ENCODE measurements at places on chromosomes 2 and 18.

DNA sequence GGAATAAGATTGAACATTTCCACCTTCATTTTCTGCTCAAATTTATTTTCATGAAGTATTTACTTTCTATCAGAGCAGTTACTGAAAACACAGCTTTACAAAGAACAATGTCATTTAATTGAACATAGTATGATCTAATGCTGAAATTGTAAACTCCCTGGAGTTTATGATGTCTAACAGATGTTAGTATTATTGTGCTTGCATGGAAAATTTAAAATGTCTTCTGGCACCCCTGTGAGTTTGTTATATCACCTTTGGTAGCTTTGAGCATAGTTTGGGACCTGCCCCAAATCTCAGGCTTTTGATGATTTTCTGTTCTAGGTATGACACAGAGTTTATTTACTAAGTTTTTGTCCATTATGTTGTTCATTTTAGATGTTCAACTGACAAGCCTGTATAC lies 28.1 kb downstream of the FAM171B start:
- no peak overlapping the region for H3K4me3 ChIP-seq
- H3K4me1 ChIP-seq, result no peaks in the 10 kb centered on the region
- H3K27me3 ChIP-seq, result no peaks in the 10 kb centered on the region
- DNase-seq, result no peak
- H3K36me3 ChIP-seq, result no peaks in the 10 kb centered on the region

- H3K27me3 ChIP-seq, result no peaks in the 10 kb centered on the region
- no peak overlapping the region for H3K4me3 ChIP-seq
- H3K27ac ChIP-seq, result no peak overlapping the region
- H3K36me3 ChIP-seq, result no peaks in the 10 kb centered on the region
- DNase-seq, result no peak
- H3K4me1 ChIP-seq, result peaks cover 2% of the 10 kb centered on the region
Measured at GRCh38 chr2:47201224-47201623, 46.1 kb upstream of the STPG4 start.

DNA sequence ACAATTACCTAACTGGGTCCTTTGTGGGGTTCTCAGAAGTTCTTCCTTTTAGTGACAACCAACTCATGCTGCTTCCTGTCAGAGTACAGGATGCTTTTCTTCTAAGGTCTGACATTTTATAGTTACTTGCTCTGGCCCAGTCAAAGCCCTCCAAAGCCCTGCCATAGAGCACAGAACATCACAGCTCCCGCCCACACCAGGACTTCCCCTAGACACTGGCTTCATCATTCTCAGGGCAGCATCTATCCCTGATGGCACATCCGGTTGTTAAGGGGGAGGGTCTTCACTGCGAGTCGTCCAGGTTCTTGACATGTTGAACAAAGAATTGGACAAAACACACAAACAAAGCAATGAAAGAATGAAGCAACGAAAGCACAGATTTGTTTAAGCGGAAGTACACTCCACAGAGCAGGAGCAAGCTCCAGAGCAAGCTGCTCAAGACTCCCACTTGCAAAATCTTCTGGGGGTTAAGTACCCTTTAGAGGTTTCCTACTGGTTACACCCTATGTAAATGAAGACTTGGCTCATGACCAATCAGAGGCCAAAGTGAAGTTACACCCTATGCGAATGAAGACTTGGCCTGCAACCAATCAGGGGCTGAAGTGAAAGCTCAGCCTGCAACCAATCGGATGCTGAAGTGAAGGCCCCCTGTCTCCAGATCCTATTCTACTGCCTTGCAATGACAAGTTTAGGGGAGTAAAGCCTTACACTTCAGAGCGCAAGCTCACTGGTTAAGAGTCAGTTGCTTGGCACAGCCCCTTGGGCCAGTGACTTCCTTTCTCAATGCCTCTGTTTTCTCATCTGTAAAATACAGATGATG lies 79.0 kb downstream of the HDAC4 start:
- H3K27me3 ChIP-seq, result no peaks in the 10 kb centered on the region
- H3K27ac ChIP-seq, result no peak overlapping the region
- H3K4me3 ChIP-seq, result no peak overlapping the region
- no peak for DNase-seq
- no peaks in the 10 kb centered on the region for H3K4me1 ChIP-seq

- no peak overlapping the region for H3K4me3 ChIP-seq
- H3K27me3 ChIP-seq, result no peaks in the 10 kb centered on the region
- H3K4me1 ChIP-seq, result no peaks in the 10 kb centered on the region
Measured at GRCh38 chr2:3326871-3327270, 50.7 kb downstream of the EIPR1 start.

GRCh38 chr2:7999683-8000476 lies 682.0 kb upstream of the ID2 start:
- DNase-seq, result no peak
- no peaks in the 10 kb centered on the region for H3K4me1 ChIP-seq
- H3K27me3 ChIP-seq, result no peaks in the 10 kb centered on the region
- H3K36me3 ChIP-seq, result no peaks in the 10 kb centered on the region

DNA sequence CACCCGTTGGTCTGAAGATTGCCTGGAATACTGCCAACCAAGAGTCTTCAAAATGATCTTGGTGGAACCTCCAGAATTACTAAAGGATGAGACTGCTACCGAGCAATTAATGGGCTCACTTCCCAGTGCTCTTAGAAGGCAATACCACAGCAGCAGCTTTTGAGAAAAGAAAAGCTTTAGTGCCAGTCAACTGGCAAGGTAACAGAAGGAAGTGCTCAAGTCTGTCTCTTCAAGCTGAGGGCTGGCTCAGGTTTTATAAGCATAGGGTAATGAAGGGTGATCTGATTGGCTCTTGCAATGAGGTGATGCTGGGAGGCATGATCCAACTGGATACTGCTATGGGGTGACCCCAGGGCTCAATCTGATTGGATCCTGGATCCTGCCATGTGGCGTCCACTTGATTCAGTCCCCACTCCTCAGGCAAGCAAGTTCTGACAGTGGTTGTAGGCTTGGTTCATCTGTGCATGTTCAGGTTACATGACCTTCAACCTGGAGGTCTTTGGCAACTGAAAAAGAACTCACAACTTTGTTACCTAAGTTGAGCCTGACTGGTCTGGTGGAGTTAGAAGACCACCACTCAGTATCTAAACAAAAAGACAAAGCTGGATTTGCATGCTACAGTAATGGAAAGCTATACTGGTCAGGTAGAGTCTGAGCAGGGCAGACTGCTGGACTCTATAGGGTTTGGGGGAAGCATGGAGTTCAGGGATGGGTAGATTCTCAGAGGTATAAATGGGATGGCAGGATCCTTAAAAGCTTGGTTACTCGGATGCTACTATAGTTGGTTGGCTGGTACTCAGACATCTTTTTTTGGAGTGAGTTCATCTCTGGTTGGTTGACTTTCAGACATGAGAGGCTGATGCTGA lies 14.0 kb upstream of the RIF1 start:
- H3K27me3 ChIP-seq, result no peaks in the 10 kb centered on the region
- no peaks in the 10 kb centered on the region for H3K4me1 ChIP-seq
- no peaks in the 10 kb centered on the region for H3K36me3 ChIP-seq

DNA sequence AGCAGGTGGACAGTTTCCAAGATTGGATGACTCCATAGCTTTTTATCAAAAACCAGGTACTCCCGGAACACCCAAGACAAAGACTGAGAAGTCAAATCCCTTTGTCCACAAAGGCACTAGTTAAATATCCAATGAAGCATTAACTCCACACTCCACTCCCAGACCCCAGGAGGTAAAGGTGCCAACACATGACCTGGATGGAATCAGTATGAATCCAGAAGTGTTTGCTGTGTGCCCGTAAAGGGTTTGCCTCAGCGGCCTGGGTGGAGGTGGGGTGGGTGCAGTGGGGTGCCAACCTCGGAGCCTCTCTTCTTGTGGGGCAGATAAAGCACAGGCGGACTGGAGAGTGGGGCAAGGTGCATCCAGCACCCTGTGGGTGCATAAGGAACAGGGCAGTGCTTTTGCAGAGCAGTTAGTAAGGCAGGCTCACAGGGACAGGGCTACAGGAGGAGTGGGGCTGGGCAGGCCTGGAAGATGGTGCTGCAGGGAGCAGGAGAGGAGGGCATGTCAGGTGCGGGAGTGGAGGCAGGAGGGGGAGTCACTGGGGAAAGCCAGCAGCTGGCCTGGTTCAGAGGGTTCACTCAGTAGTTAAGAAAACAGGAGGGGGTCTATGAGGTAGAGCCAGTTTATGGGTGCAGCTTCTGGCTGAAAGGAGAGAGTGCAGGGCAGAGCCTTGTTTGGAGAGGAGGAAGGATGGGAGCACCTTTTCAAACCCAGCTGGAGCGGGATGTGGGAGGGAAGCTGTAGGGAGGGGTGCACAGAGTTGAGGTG lies 208.4 kb upstream of the SMAD2 start:
- H3K36me3 ChIP-seq, result no peaks in the 10 kb centered on the region
- H3K27ac ChIP-seq, result no peak overlapping the region
- no peaks in the 10 kb centered on the region for H3K4me1 ChIP-seq
- H3K4me3 ChIP-seq, result no peak overlapping the region

GRCh38 chr2:182300608-182301007 lies 126.2 kb downstream of the PDE1A start:
- no peaks in the 10 kb centered on the region for H3K27me3 ChIP-seq
- H3K27ac ChIP-seq, result no peak overlapping the region
- H3K36me3 ChIP-seq, result no peaks in the 10 kb centered on the region
- H3K4me3 ChIP-seq, result no peak overlapping the region
- no peak for DNase-seq
- H3K4me1 ChIP-seq, result no peaks in the 10 kb centered on the region

DNA sequence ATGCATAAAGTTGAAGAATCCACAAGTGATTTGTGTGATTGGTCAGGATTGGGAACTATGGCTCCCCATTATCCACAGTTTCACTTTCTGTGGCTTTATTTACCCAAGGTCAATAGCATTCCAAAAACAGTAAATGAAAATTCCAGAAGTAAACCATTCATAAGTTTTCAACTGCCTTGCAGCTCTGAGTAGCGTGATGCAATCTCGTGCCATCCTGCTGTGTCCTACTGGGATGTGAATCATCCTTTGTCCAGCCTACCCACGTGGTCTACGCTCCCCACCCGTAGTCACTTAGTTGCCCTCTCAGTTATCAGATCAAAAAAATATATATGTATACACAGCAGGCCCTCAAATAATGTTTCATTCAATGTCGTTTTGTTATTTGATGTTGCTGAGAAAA lies 89.0 kb upstream of the DLGAP1 start:
- peak; percentile 8 for DNase-seq
- no peaks in the 10 kb centered on the region for H3K36me3 ChIP-seq
- no peaks in the 10 kb centered on the region for H3K27me3 ChIP-seq
- no peak overlapping the region for H3K4me3 ChIP-seq
- H3K4me1 ChIP-seq, result no peaks in the 10 kb centered on the region
- H3K27ac ChIP-seq, result no peak overlapping the region

DNA sequence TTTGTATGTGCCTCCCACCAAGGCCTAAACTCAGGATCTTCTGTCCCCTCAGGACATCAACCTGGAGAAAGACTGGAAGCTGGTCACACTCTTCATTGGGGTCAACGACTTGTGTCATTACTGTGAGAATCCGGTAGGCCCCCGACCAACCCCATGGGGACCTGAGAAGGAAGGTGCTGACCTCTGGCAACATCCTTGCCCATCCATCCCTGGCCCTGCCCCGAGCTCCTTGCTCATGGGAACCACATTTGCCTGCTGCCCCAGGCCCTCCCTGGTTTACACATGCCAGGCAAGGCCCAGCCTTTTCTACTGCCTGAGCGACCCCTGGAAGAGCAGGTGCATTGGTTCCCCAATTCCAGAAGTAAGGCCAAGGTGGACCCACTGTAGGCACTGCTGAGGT lies 125.3 kb upstream of the PPP1CB start:
- H3K27me3 ChIP-seq, result no peaks in the 10 kb centered on the region
- DNase-seq, result no peak
- no peak overlapping the region for H3K4me3 ChIP-seq
- peaks cover 4% of the 10 kb centered on the region for H3K4me1 ChIP-seq
- H3K27ac ChIP-seq, result no peak overlapping the region

DNA sequence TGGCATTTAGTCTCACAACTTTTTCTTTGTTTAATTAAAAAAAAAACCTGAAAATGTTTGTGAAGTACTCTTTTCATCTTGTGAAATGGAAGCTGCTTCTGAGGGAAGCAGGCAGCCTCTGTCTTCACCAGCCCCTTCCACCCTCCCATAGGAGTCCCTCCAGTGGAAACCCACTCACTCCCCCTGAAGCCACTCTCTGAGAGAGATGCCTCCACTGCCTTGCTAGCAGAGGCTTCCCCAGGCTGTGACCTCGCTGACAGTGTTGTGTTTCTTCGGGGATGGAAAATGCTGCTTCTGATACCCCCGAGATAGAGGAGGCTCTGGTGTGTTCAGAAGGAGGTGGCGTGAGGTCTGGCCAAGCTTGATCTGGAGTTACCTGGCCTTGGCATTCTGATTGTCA lies 59.9 kb downstream of the SH3RF3 start:
- no peak overlapping the region for H3K4me3 ChIP-seq
- no peak overlapping the region for H3K27ac ChIP-seq
- H3K4me1 ChIP-seq, result no peaks in the 10 kb centered on the region
- DNase-seq, result no peak
- no peaks in the 10 kb centered on the region for H3K27me3 ChIP-seq

DNA sequence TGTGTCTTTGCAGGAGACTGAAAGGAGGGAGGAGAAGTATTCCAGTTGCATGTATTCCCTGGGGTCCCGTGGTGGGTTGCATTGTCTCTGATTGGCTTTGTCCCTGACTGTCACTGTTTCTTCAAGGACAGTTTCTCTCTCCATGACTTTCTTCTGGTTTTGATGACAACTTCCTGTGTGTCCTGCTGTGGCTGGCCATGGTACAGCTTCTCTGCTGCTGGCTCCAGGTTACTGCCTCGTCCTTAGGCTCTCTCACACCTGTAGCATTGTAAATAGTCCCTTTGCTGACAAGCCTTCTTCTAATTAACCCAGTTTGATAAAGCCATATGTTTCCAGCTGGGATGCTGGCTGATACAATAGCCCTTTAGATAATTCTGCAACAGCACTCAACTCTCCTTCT lies 129.0 kb downstream of the LPIN1 start:
- no peaks in the 10 kb centered on the region for H3K36me3 ChIP-seq
- no peak overlapping the region for H3K4me3 ChIP-seq
- no peaks in the 10 kb centered on the region for H3K27me3 ChIP-seq

DNA sequence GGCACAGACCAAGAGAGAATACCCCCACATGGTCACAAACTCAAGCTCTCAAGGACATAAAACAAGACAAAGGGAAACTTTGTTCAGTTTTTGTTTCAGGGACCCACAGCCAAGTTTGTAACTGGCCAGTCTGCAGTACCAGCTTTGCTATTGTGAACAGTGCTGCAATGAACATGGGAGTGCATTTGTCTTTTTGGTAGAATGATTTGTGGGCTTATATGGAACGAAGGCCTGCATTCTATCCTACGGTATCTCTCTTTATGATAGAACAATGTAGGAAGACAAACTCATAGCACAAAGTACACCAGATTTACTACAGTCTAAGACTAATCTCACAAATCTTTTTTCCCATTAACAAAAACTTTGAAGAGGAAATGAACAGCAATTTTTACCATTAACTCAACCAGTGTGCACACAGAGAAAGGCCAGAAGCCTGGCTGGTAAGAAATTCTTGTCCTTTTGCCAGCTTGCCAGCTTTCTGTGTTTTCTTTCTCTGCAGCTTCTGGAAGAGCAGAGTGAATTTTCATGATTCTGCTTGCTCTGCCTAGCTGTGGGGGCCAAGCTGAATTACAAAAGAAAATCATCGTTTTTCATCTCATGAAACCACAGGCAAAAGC lies 37.1 kb upstream of the FEZ2 start:
- no peaks in the 10 kb centered on the region for H3K27me3 ChIP-seq
- DNase-seq, result no peak
- no peaks in the 10 kb centered on the region for H3K4me1 ChIP-seq
- H3K4me3 ChIP-seq, result no peak overlapping the region
- no peaks in the 10 kb centered on the region for H3K36me3 ChIP-seq
- H3K27ac ChIP-seq, result no peak overlapping the region

GRCh38 chr2:134505446-134505845 lies 213.4 kb downstream of the TMEM163 start:
- no peaks in the 10 kb centered on the region for H3K36me3 ChIP-seq
- H3K27me3 ChIP-seq, result no peaks in the 10 kb centered on the region
- H3K27ac ChIP-seq, result no peak overlapping the region
- H3K4me3 ChIP-seq, result no peak overlapping the region
- H3K4me1 ChIP-seq, result no peaks in the 10 kb centered on the region
